Right hindlimb (tissue), 1 donor: ENCODE measurements at places on chromosomes 6 and 20.

- peak; percentile 22 for DNase-seq
These were observed 88.9 kb upstream of the ELOVL5 start for GRCh38 chr6:53437557-53438202.

DNA sequence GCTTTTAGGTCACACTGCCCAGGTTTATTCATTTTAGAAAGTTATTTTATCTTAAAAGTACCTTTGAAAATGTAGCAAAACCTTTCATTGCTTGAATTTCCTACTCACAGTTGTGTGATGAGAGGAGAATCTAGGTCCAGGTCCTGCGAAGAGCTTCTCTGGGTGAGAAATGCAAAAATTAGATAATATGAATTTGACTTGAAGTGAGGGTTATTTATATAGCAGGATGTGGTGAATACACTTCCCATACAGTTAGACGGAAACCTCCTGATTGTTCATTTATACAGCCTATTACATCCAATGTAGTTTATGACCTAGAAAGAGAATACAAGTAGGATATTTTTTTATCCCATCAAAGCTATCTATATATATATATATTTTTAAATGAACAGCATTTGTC, 30.5 kb downstream of the CDKAL1 start:
- DNase-seq: no peak

- no peak for DNase-seq
These were observed 374 bp upstream of the ABCC10 start for GRCh38 chr6:43426928-43427405.

DNA sequence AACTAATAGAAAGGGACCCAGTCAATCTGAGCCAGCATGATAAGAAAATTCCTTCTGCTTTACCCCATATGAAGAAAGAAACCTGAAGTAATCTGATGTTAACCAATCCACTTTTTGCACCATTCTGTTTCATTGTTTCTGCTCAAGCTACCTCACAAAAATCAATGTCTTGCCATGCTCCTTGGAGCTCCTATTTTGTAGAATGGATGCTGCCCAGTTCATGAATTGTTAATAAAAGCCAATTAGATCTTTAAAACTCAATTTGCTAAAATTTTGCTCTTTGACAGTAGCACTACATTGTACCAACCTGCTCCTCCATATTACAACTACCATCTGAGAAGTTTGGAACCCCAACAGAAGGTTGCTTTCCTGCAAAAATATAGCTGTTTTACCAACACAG, 116.2 kb upstream of the GPR6 start:
- no peak for DNase-seq

- DNase-seq: no peak
These were observed 4.9 kb downstream of the PKIG start for GRCh38 chr20:44587035-44587980.

DNA sequence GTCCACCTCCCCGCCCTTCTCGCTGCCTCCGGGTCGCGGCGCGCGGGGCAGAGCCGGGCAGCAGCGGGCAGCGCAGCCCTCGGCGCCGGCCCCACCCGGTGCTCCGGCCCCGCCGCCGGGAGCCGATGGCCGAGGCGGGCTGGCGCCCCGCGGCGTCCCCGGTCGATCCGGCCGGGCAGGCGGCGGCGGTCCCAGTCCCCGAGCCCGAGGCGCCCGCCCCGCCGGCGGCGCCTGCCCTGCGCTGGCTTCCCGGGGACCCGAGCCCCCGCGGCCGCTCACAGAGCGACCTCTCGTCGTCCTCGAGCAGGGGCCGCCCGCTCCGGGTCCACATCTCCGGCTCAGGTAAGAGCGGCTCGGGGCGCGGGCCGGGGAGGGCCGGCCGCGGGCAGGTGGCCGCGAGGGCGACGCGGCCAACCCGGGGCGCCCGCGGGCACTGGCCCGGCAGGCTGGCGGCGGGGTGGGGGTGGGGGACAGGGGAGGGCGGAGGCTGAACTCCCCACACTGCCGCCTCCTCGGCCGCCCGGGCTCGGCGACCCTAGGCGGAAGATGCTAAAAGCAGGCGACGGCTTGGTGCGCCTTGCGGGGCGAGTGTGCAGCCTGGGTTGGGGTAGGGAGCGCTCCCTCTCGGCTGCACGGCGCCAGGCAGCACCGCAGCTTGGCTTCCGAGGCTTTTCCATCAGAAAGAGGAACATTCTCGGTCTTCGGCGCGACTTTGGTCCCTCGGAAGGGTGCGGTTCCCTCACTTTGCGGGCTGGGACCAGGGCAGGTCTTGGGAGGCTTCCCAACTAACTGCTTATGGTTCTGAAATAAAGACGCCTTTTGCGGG, 25.6 kb upstream of the FUCA2 start:
- DNase-seq: peak; percentile 70

DNA sequence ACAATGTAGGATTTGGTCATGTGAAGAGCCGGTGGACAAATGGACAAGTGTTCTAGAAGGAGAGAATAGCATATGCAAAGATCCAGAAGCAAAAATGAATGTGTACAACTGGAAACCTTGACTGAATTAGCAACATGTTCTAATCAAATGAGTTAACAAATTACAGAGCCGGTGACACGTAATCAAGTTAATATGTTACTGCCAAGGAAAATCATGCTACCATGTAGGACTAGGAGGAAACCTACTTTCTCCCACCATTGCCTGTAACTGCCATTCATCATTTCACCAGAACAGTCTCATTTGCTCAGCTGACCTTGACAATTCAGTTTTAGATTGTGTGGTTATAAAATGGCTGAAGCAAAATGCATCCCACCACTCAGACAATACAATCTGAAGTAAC, 179.4 kb downstream of the KIF16B start:
- no peak for DNase-seq

- DNase-seq: no peak
These were observed 19.0 kb upstream of the TRDN start for GRCh38 chr6:123655521-123656306.

- peak; percentile 86 for DNase-seq
These were observed 2.1 kb upstream of the LAMA5 start for GRCh38 chr20:62368976-62369814.

DNA sequence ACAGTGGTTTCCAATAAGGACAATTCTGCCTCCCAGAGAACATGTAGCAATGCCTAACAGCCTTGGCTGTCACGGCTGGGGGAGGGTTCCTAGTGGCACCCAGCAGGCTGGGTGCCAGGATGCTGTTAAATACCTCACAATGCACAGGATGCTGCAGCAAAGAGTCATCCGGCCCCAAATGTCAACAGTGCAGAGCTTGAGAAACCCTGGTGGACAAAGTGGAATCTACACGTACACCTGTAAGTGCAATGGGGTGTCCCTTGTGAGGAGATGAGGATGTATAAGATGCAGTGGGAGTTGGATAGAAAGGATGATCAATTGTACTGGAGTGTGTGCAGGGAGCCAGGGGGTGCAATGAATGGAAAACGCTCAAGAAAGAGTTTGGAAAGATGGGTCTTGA, 142.4 kb downstream of the FNDC1 start:
- DNase-seq: no peak

GRCh38 chr20:50625986-50626677, 65.2 kb downstream of the RIPOR3 start:
- DNase-seq: peak; percentile 67

DNA sequence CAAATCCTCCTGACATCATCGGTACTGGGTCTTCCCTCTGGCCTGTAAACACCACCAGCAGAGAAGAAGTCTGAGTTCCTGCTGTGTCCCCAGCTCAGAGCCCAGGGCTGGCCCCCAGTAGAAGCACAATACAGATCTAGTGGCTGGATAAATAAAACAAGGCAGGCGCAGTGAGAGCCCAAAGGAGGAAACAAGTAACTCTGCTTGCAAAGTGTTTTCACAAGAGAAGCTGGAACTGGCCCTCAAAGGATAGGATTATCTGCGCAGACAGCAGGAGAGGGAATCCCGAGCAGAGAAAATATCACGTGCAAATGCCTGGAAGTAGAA, 205.1 kb downstream of the ZDHHC14 start:
- DNase-seq: no peak

GRCh38 chr6:45075246-45075645, 252.9 kb upstream of the RUNX2 start:
- DNase-seq: no peak

GRCh38 chr6:63236398-63236817, 25.1 kb downstream of the FKBP1C start:
- no peak for DNase-seq

DNA sequence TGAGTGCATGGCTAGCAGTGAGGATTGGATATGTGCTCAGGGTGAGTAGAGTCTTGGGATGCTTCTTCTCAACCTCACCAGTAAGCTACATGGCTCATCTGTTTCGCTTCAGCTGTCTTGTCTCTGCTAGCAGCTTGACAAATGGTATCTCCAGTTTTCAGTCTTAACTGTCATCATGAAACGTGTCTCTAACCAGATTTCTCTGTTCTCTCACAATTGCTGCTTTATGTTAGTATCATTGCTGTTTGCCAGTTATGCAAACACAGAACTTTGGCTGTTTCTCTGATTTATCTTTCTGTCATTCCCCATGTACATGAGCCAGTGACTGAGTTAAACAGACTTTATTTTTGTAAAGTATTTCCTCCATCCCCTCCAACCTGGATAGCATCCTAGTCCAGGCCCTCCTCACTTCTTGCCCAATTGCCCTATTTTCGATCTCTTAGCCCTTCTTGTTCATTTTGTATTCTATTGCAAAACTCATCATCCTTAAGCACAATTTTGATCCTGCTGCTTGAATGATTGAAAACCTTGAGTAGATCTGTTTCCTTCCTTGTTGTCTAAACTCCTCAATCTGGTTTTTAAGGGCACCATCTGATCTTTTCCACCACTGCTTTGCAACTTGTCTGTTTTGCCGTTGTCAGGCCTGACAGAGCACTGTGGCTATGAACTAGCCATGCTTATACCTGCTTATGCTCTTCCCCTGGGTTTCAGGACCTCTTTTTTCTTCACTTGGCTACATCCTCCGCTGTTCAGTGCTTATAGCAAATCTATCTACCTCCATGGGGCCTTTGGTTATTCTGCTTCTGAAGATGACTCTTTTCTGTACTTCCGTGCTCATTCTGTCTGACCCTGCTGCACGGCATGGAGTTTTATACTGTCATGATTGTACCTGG, 37.7 kb upstream of the ADIG start:
- no peak for DNase-seq

DNA sequence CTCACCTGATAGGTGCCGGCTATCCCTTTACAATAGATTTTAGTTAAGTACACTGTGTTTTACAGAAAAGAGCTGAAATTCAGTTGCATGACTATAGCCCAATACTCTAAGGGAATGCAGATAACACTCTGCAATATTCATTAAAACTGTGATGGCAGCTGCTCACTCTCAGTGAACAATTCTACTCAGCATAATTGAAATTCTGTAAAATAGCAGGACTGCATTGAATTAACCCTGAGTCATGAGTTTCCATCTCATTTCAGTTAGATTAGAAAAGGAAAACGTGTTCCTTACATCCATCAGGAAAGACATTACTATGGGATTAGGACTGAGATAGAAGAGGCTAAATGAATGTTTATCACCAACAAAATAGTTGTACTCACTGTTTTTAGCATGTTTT, 613.3 kb upstream of the JAG1 start:
- DNase-seq: no peak

GRCh38 chr6:134007077-134007476, 45.3 kb downstream of the SLC2A12 start:
- DNase-seq: no peak

GRCh38 chr6:142903812-142904211, 41.2 kb downstream of the HIVEP2 start:
- DNase-seq: no peak

DNA sequence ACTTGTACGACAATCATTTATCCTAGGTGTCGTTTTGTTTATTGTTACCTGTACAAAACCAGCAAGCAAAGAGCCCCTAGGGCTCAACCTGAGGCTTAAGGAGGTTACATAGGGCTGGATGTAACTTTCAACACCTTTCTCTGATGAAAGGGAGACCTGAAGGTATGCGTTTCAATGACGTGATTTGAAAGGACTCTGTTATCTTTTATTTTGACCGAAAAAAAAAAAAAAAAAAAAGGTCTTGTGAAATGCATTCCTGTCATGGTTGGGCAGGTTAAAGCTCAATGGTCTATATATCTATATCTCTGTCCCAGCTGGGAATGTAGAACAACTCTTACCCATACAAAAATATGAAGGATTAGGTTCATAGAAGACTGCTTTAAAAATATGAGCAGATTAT, 78.7 kb upstream of the SASH1 start:
- no peak for DNase-seq

- DNase-seq: no peak
These were observed 533.4 kb downstream of the PKHD1 start for GRCh38 chr6:51554029-51554428.

DNA sequence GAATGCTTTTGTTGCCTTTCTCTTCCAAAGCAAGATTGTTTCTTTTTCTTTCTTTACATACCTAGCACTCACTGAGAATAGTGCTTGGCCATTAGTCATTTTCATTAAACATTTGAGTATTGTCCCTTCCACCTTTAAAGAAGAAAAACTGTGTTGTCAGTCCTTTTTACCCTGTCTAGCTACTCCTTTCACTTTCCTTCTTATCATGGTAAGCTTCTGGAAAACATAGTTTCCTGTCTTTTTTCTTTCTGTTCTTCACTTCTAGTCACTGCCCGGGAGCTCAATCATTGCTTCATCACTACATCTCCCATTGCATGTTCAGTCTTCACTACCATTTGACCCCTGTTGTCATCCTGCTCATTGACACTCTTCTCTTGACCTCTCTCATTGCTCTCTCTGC, 12.1 kb downstream of the VAPB start:
- DNase-seq: no peak

DNA sequence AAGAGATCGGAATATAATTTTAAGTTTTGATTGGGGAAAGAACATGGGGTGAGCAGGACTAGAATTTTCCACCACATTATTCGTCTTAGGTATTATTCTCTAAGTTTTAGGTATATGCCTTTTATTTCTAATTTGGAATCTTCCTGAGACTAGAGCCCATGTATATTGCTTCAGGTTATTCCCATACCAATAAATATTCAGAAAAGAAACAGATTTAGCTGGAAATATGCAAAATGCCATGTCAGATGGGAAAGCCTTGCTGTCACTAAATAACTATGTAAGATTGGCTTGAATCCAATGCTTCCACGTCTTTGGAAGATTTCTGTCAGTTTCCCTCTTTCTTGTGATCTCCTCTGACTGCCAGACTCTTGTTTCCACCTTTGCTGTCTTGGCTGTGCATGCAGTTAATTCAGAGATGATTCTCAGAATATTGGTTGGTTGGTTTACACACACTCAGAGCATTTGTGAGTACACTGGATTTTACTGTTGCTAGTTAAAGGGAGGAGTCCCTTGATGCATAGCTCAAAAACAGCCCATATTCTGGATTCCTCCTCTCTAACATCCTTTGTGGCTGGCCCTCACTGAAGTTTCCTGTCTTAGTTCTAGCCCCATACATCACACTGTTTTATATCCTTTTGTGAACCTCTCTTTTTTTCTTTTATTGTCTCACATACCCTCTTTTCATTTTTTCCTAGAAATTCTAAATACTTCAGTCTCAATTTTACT, 64.3 kb downstream of the GRM1 start:
- no peak for DNase-seq
